ENCODE measurements at places on chromosomes 4 and X. TPM values are rescaled to one million over a fixed set of nuclear protein-coding genes. Genes with fewer than 3 reads are reported as not detected.

Gene TCP11X2
- 0.40 TPM for total RNA-seq

DNA sequence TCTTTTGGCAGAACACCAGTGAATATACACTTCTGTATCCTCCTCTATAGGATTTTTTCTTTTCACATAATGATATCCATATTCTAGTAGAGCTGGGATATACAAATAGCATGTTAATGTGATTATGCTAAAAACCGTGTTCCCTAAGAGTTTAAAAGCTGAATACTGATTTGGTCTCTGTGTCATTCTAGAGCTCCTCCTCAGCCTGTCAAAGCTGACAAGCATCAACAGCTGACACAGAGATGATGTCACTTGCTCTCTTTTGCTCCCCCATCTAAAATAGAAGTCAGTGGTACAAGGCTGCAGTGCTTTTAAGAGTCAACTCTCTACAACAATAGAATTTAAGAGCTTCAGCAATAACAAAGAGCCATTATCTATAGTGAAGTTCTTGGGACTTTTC, 17.1 kb upstream of the HERC3 start:
- H3K36me3 ChIP-seq: no peaks in the 10 kb centered on the region
- no peak overlapping the region for H3K27ac ChIP-seq
- H3K4me3 ChIP-seq: no peak overlapping the region
- no peak for DNase-seq
- no peaks in the 10 kb centered on the region for H3K4me1 ChIP-seq
- H3K27me3 ChIP-seq: no peaks in the 10 kb centered on the region

Gene MAGEA12
- not detected for total RNA-seq

- H3K4me1 ChIP-seq: no peaks in the 10 kb centered on the region
- no peak for DNase-seq
- no peaks in the 10 kb centered on the region for H3K36me3 ChIP-seq
- H3K4me3 ChIP-seq: no peak overlapping the region
- H3K27ac ChIP-seq: no peak overlapping the region
- no peaks in the 10 kb centered on the region for H3K27me3 ChIP-seq
Measured at GRCh38 chrX:85941275-85941674, 106.1 kb downstream of the CHM start.

Gene CNKSR2
- total RNA-seq: 10.0 TPM

DNA sequence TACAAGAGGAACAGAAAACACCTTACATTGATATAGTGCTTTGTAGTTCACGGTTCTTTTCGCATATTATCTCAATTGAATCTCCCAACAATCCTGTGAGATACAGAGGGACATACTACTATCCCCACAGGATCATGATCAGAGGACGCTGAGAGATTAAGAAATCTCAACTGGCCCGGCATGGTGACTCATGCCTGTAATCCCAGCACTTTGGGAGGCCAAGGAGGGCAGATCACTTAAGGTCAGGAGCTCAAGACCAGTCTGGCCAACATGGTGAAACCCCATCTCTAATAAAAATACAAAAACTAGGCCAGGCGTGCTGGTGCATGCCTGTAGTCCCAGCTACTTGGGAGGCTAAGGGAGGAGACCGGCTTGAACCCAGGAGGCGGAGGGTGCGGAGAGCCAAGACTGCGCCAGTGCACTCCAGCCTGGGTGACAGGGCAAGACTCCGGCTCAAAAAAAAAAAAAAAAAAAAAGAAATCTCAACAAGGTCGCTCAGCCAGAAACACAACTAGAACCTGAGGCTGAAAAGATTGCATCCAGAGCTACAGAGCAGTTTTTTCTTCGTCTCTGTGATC, 7.4 kb downstream of the APOO start:
- no peak for DNase-seq
- H3K36me3 ChIP-seq: no peaks in the 10 kb centered on the region
- no peak overlapping the region for H3K27ac ChIP-seq
- H3K27me3 ChIP-seq: no peaks in the 10 kb centered on the region
- H3K4me1 ChIP-seq: no peaks in the 10 kb centered on the region
- H3K4me3 ChIP-seq: no peak overlapping the region

- no peak for DNase-seq
- H3K4me1 ChIP-seq: no peaks in the 10 kb centered on the region
- no peaks in the 10 kb centered on the region for H3K36me3 ChIP-seq
Measured at GRCh38 chrX:149040873-149041535, 464.1 kb downstream of the IDS start.

- no peaks in the 10 kb centered on the region for H3K36me3 ChIP-seq
- no peak overlapping the region for H3K4me3 ChIP-seq
- no peaks in the 10 kb centered on the region for H3K4me1 ChIP-seq
- H3K27me3 ChIP-seq: no peaks in the 10 kb centered on the region
- no peak for DNase-seq
Measured at GRCh38 chr4:116489739-116490138, 595.6 kb downstream of the TRAM1L1 start.

GRCh38 chrX:12304261-12304660, 166.0 kb downstream of the FRMPD4 start:
- H3K4me1 ChIP-seq: no peaks in the 10 kb centered on the region
- H3K36me3 ChIP-seq: no peaks in the 10 kb centered on the region
- no peak overlapping the region for H3K4me3 ChIP-seq
- H3K27ac ChIP-seq: no peak overlapping the region

Gene KCND1
- total RNA-seq: 1.9 TPM

Gene CCNA2
- total RNA-seq: 4.1 TPM

- no peaks in the 10 kb centered on the region for H3K27me3 ChIP-seq
- H3K27ac ChIP-seq: no peak overlapping the region
- no peak for DNase-seq
- H3K4me1 ChIP-seq: no peaks in the 10 kb centered on the region
Measured at GRCh38 chrX:134246282-134246681, 9.3 kb downstream of the CCDC160 start.

DNA sequence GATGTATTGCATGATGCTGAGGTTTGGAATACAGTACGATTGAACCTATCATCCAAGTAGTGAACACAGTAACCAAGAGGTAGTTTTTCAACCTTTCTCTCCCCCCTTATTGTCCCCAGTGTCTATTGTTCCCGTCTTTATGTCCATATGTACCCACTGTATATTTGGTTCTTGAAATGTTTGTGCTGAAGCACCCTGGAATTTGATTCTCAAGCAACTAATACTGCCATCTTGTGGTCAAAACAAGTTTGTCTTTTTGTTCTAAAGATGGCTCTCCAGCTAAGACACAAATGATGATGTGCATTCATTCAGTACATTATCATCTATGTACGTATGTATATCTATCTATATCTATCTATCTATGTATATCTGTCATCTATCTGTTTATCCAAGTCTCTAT, 33.5 kb upstream of the DCX start:
- no peak for DNase-seq
- no peak overlapping the region for H3K4me3 ChIP-seq
- no peaks in the 10 kb centered on the region for H3K27me3 ChIP-seq
- no peaks in the 10 kb centered on the region for H3K36me3 ChIP-seq
- no peak overlapping the region for H3K27ac ChIP-seq

Gene DLG3
- total RNA-seq: 29.1 TPM

GRCh38 chr4:158722291-158722916, 792 bp downstream of the PPID start:
- H3K36me3 ChIP-seq: no peaks in the 10 kb centered on the region
- H3K27ac ChIP-seq: peak overlapping the region; percentile 95
- no peak for DNase-seq
- H3K4me3 ChIP-seq: peak overlapping the region; percentile 83
- no peaks in the 10 kb centered on the region for H3K4me1 ChIP-seq

GRCh38 chrX:15107367-15107988, 162.4 kb downstream of the ASB9 start:
- H3K36me3 ChIP-seq: no peaks in the 10 kb centered on the region
- H3K27me3 ChIP-seq: no peaks in the 10 kb centered on the region
- H3K27ac ChIP-seq: no peak overlapping the region
- no peaks in the 10 kb centered on the region for H3K4me1 ChIP-seq
- H3K4me3 ChIP-seq: no peak overlapping the region

GRCh38 chr4:83010522-83011318, at the start of gene LIN54:
LIN54 (minus strand) TSS chr4:83010823; CDS start chr4:82984844, 25,979 bp downstream.
- H3K36me3 ChIP-seq: no peaks in the 10 kb centered on the region
- DNase-seq: peak; percentile 69
- H3K4me1 ChIP-seq: no peaks in the 10 kb centered on the region
- H3K27ac ChIP-seq: peak within 1 kb of the TSS; percentile 83
- H3K27me3 ChIP-seq: no peaks in the 10 kb centered on the region
- peak within 1 kb of the TSS; percentile 77 for H3K4me3 ChIP-seq

Gene CENPE
- total RNA-seq: 0.87 TPM

DNA sequence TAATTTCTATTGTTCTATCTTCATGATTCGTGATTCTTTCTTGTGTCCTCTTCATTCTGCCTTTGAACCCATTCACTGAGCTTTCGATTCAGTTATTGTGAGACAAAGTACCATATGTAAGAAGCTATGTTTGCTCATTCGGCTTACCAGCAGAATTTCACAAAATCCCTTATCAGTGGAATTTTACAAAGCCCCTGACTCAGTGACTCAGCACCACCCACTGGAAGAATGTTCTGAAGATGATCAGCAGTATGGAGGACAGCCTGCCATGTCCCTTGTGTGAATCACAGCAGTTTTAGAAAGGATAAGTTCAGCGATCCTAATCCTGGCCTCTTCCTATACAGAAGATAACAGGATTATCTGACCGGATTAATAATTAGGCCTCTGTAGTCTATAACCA, 5.8 kb upstream of the UXT start:
- H3K36me3 ChIP-seq: no peaks in the 10 kb centered on the region
- H3K4me1 ChIP-seq: no peaks in the 10 kb centered on the region
- no peak overlapping the region for H3K4me3 ChIP-seq

DNA sequence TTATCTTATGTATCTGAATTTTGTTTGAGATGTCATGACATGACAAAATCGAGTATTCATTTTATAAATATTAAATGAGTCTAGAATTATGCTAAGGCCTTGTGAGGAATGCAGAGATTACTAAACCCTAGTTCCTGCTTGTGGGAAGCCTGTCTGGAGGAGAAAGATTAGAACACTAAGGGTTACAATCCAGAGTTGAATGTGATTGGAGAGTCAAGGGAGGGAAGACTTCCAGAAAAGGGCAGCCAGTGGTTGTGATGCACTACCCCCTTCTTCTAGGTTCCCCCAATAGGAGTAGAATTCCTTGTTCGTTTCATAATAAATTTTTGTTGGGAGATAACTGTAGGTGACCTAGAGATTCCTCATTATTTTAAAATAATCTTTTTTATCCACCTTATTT, 141.1 kb downstream of the AFF1 start:
- no peaks in the 10 kb centered on the region for H3K36me3 ChIP-seq
- peaks cover 34% of the 10 kb centered on the region for H3K4me1 ChIP-seq
- H3K27me3 ChIP-seq: no peaks in the 10 kb centered on the region

Gene ERAS
- not detected for total RNA-seq

- H3K4me1 ChIP-seq: no peaks in the 10 kb centered on the region
- H3K27me3 ChIP-seq: no peaks in the 10 kb centered on the region
- H3K27ac ChIP-seq: no peak overlapping the region
- H3K4me3 ChIP-seq: no peak overlapping the region
Measured at GRCh38 chr4:113997206-113997605, 17.8 kb upstream of the ARSJ start.

Gene ZCCHC13
- total RNA-seq: 3.7 TPM

DNA sequence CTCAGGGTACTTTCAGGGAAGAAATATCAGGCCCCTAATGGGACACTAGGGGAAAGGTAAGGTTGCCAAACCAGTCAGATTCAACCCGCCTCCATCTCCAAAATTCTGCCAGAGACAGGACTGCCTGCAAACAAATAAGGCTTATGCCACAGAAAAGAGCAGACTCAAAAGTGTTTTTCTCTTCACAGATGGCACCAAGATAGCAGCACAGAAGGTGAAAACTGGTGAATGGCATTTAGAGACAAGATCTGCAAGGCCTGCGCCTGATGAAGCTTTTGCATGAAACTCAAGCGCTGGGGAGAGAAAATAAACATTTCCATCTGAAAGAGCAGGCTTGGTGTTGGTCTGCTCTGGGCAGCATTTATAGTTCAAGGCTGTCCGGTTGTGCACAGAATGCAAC, 27.9 kb downstream of the AMOT start:
- no peak overlapping the region for H3K4me3 ChIP-seq
- DNase-seq: no peak
- no peaks in the 10 kb centered on the region for H3K36me3 ChIP-seq
- no peaks in the 10 kb centered on the region for H3K27me3 ChIP-seq
- no peak overlapping the region for H3K27ac ChIP-seq

DNA sequence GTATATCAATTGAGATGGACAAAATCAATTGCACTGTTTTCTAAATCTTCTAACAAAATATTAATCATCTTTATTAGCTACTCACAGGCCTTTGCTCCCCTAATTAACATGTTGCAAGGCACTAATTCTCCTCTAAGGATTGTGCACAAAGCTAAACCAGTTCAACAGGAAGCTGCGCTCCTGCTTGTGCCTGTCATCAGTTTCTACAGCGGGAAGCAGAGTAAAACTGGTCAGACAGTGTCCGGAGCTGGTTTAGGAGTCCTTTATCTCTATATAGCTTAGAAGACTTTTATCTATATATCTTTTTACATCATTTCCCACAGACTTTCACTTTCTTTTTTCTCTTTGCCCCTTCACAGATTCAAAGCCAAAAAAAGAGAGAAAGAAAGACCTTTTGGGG, 79.1 kb downstream of the ELOVL6 start:
- no peaks in the 10 kb centered on the region for H3K36me3 ChIP-seq
- H3K27me3 ChIP-seq: no peaks in the 10 kb centered on the region
- no peak overlapping the region for H3K4me3 ChIP-seq
- DNase-seq: peak; percentile 68

GRCh38 chr4:169615467-169616106, 3.2 kb upstream of the NEK1 start:
- no peaks in the 10 kb centered on the region for H3K27me3 ChIP-seq
- H3K36me3 ChIP-seq: no peaks in the 10 kb centered on the region
- no peaks in the 10 kb centered on the region for H3K4me1 ChIP-seq
- no peak overlapping the region for H3K27ac ChIP-seq
- no peak overlapping the region for H3K4me3 ChIP-seq
- DNase-seq: no peak

GRCh38 chr4:40514497-40514951, 115.1 kb downstream of the RBM47 start:
- H3K27me3 ChIP-seq: no peaks in the 10 kb centered on the region
- peak overlapping the region; percentile 25 for H3K4me3 ChIP-seq

Gene PCYT1B
- total RNA-seq: 6.9 TPM

Gene LAS1L
- 57.3 TPM for total RNA-seq

Gene GUCY1A1
- 103 TPM for total RNA-seq

DNA sequence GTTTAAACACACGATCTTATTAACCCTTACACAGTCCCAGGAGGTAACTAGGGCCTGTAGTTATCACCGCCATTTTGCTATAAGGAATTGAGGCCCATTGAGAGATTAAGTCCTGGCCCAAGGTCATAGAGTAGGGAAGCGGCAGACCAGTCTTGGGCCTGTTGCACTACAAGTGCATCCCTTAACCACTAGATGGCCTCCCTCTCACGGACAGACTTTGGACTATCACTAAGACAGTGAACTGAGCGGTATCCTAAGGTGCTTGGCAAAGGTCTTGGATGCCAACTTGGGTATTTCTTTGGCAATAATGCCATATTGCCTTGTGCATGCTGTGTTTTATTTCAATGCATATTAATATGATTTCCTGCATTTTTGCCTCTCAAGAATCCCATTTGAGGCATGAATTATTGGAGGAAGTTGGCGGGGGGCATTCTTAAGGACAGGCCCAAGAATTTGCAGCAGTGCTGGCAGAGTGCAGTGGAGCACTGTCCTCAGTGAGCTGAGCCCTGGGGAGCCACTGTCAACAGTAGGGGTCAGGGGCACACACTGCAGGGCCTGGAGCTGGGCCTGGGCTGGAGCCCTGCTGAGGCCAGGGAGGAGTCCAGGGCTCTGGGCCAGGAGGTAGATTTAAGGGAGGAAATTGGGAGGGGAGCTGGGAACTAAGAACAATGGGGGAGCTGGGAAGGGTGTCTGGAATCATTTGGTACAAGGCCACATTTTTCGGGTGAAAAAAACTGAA, 147.4 kb downstream of the SMIM20 start:
- no peak overlapping the region for H3K27ac ChIP-seq
- DNase-seq: no peak
- H3K36me3 ChIP-seq: no peaks in the 10 kb centered on the region
- no peaks in the 10 kb centered on the region for H3K4me1 ChIP-seq
- no peak overlapping the region for H3K4me3 ChIP-seq

Gene RXFP1
- total RNA-seq: 0.32 TPM

All from prostate gland (tissue), 2 donors.